T-helper 2 cell treated with Interferon-gamma antibody and Interleukin-4, amounts not matched to agents 5 μg/mL and 100 μg/mL, for 36 hours (primary cell): ENCODE measurements at places on chromosomes 1 and 21.

DNA sequence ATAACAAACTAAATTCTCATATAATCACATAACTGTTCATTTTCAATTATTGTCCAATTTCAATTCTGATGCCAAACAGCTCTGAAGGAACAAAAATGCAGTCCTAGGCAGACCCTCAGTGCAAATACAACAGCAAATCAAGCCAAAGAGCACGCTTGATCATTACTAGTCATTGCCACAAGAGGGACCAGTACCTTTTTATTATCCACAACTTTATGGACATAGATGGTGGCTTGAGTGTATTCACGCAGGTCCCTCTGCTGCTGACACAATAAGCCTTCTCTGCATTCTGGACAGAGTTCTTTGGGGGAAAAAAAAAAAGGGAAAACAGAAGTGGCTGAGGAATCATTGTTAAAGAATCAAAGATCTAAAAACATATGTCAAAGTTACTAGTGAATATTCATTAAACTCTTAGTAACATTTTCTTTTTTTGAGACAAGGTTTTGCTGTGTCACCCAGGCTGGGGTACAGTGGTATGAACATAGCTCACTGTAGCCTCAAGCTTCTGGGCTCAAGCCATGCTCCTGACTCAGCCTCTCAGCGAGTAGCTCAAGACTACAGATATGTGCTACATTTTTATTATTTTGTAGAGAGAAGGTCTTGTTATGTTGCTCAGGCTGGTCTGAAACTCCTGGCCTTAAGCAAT, 34.3 kb upstream of the RAP1GAP start:
- no peak for DNase-seq

DNA sequence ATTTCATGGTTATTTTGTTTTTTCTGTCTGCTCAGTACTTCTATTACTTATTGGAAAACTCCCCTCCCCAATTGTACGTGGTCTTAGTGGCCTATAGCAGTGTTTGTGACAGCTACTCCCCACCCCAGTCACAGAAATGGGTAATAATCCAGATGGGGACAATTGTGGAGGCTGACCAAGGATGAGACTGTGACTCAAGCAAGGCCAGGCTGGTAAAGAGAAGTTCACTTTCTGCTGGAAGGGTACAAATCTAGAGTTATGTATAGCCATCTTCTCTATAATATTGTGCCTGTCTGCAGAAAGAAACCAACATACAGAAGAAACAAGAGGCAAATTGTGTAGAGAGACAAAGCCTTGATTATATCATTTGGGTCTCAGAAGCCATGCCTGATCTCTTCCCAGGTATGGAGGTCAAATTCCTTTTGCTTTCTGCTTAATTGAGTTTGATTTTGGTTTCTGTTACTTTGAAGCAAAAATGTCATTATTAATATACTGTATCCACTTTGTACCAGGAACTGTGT, 270.4 kb downstream of the HLX start:
- no peak for DNase-seq

- DNase-seq = no peak
Measured at GRCh38 chr1:153417136-153417888, 992 bp downstream of the S100A7A start.

DNA sequence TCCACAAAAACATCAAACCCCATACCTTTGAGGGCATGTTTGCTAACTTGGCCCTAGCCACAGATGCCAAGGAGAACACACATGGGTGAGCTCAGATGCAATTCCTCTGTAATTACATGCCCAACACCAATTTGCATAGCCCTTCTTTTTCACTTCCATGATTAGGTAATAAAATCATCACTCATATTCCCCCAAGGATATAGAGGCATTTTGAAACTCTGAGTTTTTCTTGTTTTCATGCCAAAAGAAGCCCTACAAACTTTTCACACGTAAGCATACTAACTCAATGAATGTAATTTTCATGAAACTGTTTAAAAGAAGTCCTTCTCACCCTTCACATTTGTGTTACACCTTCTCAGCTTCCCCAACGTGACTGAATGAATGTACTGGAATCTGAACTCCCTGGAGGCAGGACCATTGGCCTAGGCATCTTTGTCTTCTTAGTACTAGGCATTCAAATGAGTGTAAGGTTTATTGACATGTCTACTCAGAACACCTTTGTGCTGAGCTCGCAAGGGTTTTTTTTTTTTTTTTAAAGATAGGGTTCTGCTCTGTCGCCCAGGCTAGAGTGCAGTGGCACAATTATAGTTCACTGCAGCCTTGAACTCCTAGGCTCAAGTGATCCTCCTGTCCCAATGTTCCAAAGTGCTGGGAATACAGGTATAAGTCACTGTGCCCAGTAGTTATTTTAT, 31.0 kb downstream of the FBXO42 start:
- no peak for DNase-seq

DNA sequence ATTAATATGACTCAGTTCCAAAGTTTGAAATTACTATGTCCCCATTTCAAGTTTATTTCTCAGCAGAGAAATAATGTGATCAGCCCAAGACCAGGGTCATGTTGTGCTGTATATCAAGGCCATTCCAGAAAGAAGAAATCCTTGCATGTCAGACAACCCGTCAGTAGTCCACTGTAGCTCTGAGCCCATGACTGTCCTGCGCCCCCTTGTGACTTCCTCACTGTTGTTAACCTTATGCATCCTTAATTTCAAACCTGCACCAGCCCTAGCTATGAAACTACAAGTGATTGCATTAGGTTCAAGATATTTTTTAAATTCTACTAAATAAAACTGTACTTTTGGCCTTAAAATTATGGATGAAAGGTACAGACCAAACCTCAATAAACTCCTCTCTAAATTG, 133.0 kb downstream of the LRRC7 start:
- DNase-seq = no peak

DNA sequence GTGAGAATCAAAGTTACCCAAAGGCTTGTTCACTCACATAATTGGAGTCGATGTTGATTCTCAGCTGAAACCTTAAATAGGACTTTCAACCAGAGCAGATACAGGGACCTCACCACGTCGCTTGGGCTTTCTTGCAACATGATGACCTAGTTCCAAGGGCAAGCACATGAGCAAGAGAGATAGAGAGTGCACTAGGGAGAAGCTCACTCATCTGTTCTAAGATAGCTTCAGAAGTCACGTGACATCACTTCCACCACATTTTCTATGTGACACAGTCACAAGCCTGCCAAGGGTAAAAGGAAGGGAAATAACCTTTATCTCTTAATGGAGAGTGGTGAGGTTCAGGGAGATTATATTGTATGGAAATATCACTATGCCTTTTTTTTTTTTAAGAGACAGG, 470.1 kb upstream of the PLXNA2 start:
- DNase-seq = no peak

DNA sequence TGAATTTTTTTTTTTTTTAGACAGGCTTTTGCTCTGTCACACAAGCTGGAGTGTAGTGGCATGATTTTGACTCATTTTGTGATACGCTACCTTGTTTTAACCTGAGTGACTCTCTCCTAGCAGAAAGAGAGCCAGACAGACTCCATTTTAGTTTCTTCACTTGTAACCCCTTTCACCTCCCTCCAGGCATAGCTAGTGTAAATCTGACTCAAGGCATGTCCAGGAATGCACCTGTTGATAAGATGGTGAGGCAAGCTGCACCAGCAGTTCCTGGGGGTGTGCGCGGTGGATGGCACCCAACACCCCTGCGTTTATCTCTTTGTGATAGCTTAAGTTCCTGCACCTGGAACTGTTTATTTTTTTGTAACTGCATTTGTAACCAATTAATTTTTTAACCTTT, 4.7 kb upstream of the PHACTR4 start:
- no peak for DNase-seq

DNA sequence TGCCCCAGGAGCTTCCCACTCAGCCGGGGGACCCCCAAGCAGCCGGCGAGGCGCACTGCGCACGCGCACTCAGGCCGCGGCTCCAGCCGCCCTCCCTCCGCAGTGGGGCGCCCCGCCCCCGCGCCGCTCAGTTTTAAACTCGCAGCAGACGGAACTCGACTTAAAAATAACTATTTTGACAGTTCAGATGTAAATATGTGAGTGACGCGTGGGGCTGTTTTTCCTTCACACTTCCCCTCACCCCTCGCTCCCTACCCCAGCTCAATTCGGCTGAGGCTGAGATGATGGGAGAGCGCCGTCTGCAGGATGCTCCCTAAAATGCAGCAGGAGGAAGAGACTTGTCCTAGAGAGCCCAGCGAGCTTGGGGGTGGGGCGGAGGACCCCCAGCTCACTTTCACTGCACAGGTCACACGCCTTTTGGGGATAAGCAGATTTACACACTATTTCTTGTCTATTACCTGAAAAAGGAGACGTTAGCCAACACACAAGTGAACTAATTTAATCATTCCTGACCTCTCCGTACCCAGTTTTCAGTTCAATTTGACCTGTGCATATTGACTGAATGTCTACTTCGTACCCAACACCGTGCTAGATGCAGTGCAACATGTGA, 8.9 kb upstream of the LEMD1 start:
- peak; percentile 33 for DNase-seq

DNA sequence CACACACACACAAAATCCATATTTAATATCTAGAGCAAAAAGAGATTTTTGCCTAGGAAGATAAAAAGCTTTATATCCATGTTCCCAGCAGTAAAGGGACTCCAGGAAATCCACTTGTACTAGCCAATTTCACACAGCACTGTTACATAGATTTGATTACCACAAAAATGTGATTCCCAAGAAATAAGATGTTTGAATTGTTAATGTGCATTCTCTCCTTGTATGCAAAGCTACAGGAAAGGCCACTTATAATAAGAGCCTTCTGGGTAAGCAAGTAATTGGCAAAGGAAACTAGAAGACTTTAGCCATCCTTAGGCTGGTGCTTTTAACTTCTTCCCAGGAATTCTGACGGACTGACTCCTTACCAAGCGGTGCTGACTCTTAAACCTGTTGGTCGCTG, 89.3 kb downstream of the LBR start:
- DNase-seq = no peak

DNA sequence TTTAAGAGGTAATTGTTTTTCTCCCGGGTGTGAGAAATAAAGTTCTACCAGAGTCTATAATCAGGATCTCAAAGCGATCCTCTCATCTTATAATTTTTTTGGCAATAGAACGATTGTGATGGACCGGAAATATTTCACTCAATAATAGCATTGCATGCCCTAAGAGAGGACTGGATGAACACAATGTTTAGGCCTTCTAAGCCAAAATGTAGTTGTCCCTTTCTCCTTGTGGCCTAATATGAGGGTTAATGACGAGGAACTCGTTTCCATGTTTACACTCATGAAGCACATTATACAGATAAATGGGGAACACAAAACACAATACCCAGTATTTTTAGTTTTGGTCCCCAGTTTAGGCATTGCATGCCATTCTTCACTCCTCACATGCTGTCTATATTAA, 5.9 kb downstream of the TBX15 start:
- no peak for DNase-seq

GRCh38 chr1:83641206-83641658, 357.7 kb downstream of the TTLL7 start:
- no peak for DNase-seq

GRCh38 chr1:81804312-81804711, 3.6 kb downstream of the ADGRL2 start:
- DNase-seq = no peak

- DNase-seq = no peak
Measured at GRCh38 chr1:4736254-4736653, 81.8 kb downstream of the AJAP1 start.

DNA sequence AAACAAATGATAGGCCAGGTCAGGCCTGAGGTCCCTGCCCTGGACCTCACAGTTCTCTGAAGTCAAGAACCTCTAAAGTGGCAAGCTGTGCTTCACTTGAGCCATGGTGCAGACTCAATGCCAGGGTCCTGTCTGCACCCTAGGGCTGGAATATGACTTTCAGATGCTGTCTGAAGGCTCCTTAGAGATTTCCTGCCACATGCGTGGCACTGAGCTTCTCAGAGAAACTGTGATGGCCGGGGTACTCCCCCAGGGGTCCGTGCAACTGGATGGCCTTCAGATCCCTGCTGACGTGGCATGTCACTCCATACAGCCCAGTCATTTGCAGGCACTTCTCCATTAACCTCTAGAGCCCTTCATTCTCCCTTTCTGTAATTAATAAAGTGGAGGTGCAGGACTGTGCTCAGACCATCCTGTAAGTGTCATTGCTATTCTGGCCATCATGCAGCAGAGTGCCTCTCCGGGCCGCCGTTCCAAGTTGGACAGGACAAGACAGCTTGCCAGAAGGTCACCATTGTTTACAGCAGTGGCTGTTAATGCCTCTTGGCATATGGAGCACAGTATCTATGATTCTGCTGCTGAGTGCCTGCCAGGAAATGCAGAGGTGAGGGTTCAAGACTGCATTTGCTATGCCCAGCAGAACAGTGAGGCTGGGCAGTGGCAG, 205.1 kb upstream of the COA6 start:
- no peak for DNase-seq

- DNase-seq = no peak
Measured at GRCh38 chr1:33410091-33410701, 20.7 kb downstream of the PHC2 start.

DNA sequence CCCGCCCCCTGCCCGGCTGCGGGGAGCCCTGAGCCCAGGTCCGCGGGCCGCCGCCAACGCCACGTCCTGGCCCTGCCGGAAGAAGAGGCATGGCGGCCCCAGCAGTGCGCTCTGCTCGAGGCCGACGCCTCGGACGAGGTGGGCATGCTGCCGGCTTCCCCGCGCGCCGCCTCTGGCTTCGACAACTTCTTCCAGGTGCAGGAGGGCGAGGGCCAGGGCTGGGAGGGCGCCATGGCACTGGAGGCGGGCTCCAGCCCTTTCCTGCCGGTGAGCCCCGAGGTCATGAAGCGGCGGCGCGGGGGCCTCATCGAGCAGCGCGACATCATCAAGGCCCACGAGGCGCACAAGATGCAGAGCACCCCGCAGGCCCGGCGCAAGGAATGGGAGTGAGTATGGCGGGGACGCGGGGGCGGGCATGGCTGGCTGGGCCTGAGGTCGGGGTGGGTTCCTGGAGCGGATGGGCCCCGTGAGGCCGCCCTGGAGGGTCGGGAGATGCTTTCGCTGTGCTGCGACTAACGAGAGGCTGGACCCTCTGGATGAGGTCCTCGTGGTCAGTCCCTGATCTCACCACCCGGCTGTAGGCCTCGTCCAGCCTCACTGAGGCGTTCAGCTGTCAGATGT, 70.0 kb upstream of the CACNA1E start:
- DNase-seq = no peak

DNA sequence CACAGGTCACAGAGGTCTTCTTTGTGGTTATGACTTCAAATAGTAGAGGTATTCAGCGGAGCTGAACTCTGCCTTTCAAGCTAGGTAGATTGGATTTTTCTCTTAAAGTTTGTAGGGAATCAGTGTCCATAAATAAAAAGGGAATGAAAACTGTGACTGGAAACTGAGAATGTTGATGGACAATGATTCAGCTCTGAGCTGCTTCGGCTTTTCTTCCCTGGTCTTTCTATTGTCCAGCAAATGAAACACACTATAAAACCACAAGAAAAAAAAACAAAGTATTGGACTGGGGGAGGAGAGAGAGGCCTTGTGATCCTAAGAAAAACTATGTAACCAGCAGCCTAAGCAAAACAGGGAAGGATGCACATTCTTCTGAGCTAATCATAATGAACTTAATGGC, 11.1 kb downstream of the TNNI3K start:
- no peak for DNase-seq

DNA sequence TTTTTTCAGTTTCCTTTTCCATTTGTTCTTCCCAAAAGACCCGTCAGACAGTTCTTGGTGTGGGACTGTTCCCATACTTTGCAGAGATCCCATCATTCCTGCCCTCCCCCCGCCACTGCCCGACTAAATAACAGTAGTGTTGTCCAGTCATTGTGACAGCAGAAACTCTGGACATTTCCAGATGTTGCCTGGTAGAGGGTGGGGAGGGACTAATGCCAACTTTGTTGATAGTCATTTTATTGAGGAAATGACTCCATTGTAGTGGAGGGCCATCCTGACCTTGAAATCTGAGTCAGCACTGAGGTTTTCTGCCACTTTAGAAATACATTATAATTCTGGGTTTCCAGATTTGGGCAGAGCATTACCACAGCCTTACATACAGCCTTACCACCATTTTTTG, 85.4 kb downstream of the CEP350 start:
- no peak for DNase-seq
